ENCODE measurements at places on chromosomes 12 and 14.

DNA sequence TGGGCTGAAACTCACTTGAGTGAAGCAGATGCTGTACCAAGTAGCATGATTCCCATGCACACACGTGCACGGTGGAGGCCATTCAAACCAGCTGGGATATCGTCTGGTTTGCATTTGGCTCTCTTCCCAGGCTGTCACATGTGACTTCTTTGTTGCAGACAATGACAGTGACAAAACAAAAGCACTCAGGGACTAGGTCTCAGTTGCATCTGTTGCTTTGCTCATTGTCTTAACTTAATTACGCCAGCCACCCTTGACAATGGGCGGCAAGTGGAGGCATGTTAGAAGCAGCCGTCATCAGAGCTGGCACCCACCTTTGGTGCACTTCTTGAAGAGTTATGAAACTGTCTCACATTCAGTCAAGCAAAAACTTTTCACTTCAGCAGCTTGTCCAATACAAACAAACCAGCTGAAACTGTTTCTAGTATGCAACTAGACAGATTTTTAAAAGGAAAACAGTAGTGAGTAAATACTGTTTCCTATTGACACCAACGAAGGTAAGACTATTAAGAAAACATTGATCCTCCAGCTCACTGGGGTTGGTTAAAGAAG is 74.3 kb downstream of the IGF1 start:
- DNase-seq = peak; percentile 39

DNA sequence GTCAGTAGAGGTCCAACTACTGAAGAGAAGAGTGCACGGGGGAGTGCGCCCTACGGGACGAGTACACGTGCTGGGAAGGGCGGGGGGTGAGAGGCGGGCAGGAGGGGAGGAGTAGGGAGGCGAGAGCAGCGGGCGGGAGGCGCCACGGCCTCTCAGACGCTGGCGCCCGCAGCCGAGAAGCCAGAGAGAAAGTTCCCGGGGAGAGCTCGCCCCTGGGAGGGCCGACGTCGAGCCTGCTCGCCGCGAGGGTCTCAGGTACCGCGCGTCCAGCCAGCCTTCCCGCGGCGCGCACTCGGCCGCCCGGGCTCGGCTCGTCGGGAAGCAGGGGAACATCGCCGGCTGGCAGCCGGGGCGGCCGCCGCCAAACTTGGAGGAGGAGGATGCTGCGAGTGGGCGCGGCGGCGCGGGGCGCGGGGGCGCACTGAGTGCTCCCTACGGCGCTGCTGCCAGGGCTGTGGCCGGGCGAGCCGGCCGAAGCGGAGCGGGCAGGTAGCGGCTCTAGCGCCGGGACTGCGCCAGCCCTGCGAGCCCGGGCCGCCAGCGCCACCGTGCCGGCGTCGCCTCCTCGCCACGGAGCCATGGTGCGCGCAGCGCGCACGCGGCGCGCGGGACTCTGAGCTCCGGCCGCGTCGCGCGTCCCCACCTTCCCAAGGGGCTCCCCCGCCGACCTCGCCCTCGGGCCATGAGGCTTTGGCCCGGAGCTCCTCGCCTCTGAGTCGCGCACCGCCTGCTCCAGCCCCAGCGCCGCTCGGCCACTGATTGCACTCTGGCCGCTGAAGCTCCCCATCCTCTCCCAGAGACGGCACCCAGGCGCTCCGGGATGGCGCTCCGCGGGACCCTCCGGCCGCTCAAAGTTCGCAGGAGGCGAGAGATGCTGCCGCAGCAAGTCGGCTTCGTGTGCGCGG is at the start of gene SLC24A4:
Gene SLC24A4, plus strand, starts transcription at position 155 of the 905 bp plus-strand sequence. Its CDS starts 666 bp downstream, at position 821.
- no peak for DNase-seq

DNA sequence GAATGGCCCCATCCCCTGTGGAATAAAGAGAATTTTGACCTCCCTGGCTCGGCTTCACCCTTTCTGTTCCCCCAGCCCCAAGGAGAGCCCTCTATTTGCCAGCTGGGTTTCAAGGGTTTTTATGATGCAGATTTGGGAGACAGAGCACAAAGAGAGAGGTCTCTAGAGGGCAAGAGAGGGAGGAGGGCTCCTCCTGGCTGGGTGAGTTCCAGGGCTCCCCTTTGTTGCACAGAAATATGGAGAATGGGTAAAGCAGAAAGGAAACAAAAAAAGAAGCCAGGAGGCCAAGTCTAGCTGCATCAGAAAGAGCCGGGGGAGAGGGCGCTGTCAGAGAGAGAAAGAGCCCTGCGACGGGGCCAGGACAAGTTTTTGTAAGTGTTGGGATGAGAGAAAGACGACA is 319.6 kb upstream of the RTL1 start:
- no peak for DNase-seq

- DNase-seq = no peak
Observed at GRCh38 chr14:38500125-38500524, 244.2 kb upstream of the CLEC14A start.

GRCh38 chr14:92649934-92650545 is 98.4 kb downstream of the LGMN start:
- no peak for DNase-seq

- no peak for DNase-seq
Observed at GRCh38 chr14:78048120-78048519, 122.1 kb upstream of the NRXN3 start.

- DNase-seq = no peak
Observed at GRCh38 chr12:40263616-40264409, 39.0 kb downstream of the LRRK2 start.

- DNase-seq = no peak
Observed at GRCh38 chr12:116370004-116370404, 92.5 kb upstream of the MED13L start.

DNA sequence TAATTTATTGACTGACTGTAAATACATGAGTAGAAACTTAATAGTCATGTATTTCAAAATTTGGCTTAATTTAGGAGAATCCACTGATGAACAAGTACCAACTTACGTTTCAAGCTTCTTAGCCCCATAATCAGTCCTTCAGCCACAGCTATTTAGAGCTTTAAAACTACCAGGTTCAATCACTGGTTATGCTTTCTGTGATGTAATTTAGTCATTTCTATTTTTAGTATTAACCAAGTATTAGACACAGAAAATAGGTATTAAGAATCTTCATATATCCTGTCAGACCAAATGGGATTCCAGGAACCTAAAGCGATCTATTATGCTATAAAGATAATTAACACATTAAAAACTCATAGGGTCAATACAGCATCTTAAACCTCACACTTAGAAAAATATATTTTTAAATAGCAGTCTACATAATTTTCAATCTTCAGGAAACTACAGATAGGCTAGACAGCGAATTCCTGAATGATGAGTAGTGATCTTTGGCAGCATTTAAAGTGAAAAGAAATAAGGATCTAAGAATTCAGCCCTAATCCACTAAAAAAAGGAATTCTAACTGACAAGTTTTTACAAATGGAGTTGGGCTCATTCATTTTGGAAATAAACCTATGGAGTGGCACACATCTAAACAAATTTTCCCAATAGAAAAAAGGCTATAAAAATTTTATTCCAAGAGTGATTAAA is 51.5 kb downstream of the ZC3H14 start:
- DNase-seq = no peak

DNA sequence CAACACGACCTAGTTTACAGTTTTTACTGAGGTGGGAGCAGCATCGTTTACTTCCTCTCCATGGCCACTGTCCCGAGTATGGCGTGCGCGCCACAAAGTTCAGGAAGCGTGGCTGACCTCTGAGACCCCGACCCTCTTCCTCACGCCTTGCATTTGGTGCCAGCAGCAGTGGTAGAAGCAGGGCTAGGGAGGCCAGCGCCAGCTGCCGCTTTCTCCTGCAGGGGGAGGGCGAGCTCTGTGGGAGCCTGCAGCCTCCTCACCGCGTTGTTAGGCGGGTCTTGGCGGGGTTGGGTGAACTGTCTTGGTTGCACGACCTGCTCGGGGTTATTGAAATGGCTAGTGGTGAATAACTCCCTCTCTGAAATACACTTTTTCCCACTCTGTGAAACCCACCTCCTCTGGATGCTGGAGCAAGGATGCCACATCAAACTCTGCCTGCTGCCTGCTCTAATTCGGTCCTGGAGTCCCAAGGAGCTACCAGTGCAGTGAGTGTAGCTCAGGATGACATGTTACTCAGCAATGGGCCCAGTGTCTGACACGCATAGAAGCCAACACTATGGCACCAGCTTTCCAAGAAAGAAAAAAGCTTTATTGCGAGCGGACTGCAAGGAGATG is 22.3 kb upstream of the TDRD9 start:
- no peak for DNase-seq

- DNase-seq = no peak
Observed at GRCh38 chr14:77622366-77622961, 6.0 kb upstream of the SPTLC2 start.

GRCh38 chr14:73696466-73697400 is 17.5 kb downstream of the PNMA1 start:
- no peak for DNase-seq

DNA sequence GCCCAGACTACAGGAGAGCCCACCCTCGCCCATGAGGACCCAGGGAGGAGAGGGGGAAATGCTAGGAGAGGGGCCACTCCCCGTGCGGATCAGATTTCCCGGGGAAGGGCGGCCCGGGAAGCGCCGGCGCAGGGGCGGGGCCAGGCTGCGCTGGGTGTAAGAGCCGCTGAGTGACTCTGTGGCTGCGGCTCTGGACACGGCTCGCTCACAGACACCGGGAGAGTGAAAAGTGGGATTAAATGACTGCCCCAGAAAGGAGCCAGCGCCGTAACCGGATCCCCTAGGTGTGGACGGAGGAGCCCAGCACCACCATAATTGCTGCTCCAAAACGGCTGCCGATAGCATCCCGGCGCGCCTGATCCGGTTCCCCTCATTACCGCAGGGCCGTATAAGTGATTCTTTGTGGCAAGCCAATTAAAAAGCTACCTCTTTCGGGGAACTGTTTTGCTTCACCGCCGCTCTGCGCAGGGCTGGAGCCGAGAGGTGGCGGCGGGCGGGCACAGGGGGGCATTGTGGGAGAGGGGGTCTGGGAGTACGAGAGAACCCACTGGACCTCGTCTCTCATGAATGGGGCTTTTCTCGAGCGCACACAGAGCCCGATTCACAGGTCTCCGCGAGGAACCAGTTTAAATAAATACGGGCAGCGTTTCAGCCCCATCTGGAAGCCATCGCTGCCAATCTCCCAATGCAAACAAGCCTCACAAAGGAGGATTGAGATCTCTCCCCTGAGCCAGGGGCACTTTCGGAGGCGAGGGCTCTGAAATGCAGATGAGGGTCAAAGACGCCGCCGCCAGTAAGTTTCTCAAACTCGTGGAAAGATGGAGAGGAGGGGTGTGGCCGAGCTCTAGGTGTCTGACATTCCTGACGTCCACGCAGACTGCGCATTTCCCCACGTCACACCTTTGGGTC is 2.5 kb downstream of the COL2A1 start:
- no peak for DNase-seq

GRCh38 chr12:97257726-97258125 is 204.9 kb upstream of the RMST start:
- no peak for DNase-seq

GRCh38 chr14:29927376-29928116 is at the start of gene PRKD1:
Gene PRKD1 (minus strand): TSS chr14:29927847.
- DNase-seq = no peak

- DNase-seq = no peak
Observed at GRCh38 chr12:130177635-130178242, 15.5 kb downstream of the FZD10 start.

- no peak for DNase-seq
Observed at GRCh38 chr14:71583194-71583593, 349.0 kb upstream of the RGS6 start.

GRCh38 chr14:93976477-93977057 is at the start of gene ASB2:
Gene ASB2 (minus strand): TSS chr14:93976570. CDS start chr14:93964539, 12,031 bp downstream.
- DNase-seq = no peak

GRCh38 chr12:546265-546919 is 86.7 kb downstream of the B4GALNT3 start:
- DNase-seq = no peak

GRCh38 chr12:48380596-48380995 is 29.9 kb upstream of the ZNF641 start:
- no peak for DNase-seq

- no peak for DNase-seq
Observed at GRCh38 chr12:51949342-51950030, 2.0 kb upstream of the ACVR1B start.

- DNase-seq = no peak
Observed at GRCh38 chr12:24943947-24944600, 4.8 kb downstream of the BCAT1 start.

DNA sequence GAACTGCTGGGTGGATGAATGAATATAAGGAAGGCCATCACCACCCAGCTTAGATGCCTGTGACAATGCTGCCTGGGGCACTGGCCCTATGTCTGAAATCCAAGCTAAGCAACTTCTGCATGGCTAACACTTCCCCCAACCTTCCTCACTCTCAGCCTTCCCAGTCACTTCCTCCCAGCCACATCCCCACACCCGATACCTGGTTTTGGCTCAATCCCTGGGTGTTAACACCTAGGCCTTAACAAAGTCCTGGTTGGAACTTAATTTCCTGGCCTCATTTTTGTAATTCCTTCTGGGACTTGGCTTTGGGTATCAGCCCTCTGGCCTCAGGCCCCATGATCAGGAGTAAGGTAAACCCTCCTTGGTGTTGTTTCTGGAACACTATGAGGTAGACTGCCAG is 110.0 kb downstream of the EFCAB11 start:
- no peak for DNase-seq

DNA sequence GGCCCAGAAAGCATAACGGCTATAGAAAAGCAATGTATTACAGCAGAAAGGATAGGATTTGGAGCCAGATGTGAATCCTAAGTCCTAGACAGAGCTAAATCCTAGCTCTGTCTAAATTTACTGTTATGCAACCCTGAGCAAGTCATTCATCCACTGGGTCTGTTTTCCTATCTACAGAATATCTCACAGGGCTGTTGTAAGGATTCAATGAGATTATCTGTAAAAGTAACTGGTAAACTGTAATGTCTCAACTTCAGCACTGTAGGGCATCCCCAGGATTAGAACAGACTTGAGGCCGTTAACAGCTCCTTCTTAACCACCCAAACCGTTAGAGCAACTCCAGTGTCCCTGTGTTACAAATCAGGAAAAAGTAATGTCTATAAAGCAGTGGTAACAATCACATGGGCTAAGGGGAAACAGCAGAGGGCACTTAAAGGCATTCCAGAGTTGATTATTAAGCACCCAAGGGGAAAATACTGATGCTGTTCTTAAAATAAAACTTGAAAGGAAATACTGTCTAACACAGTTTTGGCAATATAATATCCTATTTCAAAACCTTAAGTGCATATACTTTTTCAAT is 10.1 kb downstream of the GMFB start:
- no peak for DNase-seq

- no peak for DNase-seq
Observed at GRCh38 chr12:56431850-56432249, 17.4 kb downstream of the TIMELESS start.

Data from right renal cortex interstitium (tissue), 3 donors.